Hematopoietic multipotent progenitor cell (in vitro differentiated cells): ENCODE measurements at places on chromosomes 1 and 21.

DNA sequence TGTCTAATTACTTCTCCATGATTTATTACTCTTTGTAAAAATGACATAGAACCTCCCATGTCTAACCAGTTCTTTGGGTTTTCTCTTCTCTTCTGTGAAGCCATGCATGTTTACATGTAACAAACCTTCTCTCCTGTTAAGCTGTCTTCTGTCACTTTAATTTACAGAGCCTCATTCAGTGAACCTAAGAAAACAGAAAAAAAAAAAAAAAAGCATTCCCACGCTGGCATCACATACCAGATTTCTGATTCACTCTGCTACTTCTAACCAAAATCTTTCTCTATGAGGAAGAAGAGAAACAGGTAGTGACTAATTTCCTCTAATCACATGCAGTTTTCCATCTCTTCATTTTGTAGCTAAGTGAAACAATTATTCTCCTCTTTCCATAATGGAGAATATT lies 141.4 kb upstream of the CXADR start:
- no peak for DNase-seq

DNA sequence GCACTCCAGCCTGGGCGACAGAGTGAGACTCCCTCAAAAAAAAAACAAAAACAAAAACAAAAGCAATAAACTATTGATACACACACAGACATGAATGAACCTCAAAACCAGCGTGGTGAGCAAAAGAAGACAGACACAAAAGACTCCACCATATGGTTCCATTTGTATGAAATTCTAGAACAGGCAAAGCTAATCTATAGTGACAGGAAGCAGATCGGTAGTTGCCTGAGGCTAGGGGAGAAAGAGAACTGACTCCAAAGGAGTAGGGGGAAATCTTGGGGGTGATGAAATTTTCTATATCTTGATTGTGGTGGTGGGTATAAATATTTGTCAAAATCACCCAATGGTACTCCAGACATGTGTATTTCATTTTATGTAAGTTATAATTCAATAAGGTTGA lies 20.9 kb downstream of the LACTBL1 start:
- DNase-seq, result no peak

DNA sequence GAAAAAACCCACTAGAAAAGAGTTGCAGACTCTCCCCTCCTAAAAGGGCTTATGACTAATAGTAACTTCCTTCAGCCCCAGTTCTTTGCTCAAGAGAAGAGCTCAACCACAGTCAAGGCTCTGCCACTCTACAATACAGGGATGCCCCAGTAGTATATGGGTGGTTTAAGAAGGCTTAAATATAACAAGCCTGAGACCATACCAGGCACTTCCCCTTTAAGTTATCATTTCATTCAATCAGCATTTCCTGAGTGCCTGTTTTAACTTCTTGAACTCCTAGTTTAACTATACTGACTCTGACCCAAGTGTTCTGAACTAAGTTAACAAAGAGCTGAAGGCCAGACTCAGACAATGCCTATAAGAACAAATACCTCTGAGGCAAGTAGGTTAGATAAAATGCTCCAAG lies 19.8 kb downstream of the PRPF38A start:
- DNase-seq, result peak; percentile 28

DNA sequence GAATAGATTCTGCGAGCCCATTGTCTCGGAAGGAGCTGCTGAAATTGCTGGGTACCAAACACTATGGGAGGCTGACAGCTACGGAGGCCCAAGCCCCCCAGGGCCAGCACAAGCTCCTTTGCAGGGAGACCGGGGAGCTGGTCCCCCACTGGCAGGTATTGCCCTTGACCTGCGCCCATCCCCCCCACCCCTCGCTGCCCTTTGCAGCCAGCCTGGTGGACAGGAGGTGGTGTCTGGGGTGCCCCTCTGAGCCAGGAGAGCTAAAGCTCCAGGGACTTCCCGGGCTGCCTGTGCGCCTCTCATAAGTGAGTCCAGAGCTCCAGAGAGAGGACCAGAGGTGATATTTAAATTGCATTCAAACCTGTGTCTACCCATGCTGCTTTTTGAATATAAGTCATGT lies 5.4 kb downstream of the SERTAD4 start:
- no peak for DNase-seq

- DNase-seq, result no peak
These were observed 26.6 kb downstream of the NIBAN1 start for GRCh38 chr1:184947497-184948256.

DNA sequence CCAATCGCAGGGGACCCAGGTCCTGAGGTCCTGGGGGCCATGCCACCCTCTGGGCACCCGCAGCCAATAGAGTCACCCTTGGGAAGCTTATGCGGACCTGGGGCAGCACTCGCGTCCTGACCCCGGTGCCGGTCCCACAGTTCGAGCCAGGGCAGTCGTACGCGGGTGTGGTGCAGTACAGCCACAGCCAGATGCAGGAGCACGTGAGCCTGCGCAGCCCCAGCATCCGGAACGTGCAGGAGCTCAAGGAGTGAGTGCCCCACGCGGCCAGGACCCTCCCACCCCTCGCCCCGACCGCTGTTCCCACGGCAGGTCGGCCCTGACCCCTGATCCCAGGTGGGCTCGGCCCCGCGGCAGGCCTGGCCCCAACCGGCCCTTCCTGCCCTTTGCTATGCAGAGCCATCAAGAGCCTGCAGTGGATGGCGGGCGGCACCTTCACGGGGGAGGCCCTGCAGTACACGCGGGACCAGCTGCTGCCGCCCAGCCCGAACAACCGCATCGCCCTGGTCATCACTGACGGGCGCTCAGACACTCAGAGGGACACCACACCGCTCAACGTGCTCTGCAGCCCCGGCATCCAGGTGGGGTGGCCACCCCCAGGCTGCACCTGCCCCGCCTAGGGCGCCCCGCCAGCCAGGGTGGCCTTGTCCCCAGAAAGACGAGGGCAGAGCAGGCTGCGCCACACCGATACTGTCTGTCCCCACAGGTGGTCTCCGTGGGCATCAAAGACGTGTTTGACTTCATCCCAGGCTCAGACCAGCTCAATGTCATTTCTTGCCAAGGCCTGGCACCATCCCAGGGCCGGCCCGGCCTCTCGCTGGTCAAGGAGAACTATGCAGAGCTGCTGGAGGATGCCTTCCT lies 20.5 kb downstream of the COL6A1 start:
- DNase-seq, result no peak

GRCh38 chr1:19525607-19526545 lies 40.5 kb upstream of the CAPZB start:
- DNase-seq, result no peak

DNA sequence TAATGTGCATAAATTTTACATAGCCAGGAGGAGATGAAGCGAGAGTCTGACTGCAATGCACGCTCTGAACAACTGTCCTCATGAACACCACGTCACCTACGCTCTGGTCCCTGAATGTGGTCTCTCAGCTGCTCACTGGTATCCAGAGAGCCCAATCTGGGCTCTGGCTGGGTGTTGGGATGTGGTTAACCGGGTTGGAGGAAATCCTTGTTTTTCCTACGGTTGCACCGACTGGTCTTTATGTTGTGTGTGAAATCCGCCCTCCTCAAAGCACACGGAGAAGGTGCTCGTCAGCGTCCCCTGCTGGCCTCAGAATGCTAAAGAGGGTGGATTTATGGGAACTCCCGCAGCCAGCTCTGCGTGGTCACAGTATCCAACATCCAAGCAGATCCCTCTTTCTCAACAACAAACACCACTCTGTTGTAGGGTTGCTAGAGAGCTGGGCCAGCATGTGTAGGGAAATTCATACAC lies 51.8 kb upstream of the FAM89A start:
- DNase-seq, result no peak

GRCh38 chr1:47627016-47627415 lies 189.2 kb downstream of the FOXD2 start:
- DNase-seq, result peak; percentile 11

DNA sequence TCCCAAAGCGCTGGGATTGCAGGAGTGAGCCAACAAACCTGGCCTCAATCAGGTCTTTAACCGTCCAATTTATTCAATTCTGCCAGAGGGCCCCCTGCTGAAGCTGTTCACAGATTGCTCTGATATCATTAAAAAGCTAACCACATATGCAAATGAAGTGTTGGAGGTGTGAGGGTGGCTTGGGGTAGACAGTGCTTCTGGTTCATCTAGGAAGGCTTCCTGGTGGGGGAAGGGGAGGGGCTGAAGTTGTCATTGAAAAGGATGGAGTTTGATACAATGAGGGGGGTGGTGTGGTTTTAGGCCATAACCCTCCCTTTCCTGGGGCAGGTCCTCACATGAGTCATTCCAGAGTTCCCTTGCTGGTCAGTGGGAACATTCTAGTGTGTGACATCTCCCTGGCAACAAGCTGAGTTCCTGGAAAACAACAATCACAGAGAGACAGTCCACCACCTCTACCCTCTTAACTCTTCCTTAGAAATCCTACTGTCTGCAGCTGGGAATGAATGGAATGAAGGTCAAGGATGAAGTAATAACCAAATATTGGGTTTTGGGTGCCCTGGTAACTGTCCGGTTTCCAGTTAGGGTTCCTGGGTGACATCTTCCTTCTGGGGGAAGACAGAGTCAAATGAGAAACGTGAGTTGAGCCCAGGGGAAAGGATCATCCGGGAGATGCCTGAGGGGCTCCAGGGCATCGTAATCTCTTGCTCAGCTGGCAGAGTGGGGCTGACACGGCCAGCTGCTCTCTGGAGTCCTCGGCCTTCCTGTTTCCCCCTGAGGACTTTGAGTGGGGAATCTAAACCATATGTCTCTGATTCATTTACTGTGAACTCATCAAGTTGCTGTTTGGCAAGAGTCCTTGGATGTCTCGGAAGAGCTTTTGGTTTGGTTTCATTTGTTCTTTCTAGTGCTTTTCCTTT lies 32.2 kb downstream of the BATF3 start:
- no peak for DNase-seq
